ENCODE measurements at places on chromosomes 6 and 20. TPM values are rescaled to one million over a fixed set of nuclear protein-coding genes. Genes with fewer than 3 reads are reported as not detected.

- H3K36me3 ChIP-seq, result no peaks in the 10 kb centered on the region
- H3K27ac ChIP-seq, result no peak overlapping the region
- H3K27me3 ChIP-seq, result no peaks in the 10 kb centered on the region
- no peak overlapping the region for H3K4me3 ChIP-seq
- no peak for DNase-seq
Measured at GRCh38 chr6:109922851-109923250, 55.3 kb upstream of the GPR6 start.

GRCh38 chr20:61912665-61913422 lies 152.8 kb downstream of the TAF4 start:
- DNase-seq, result peak; percentile 27
- H3K4me1 ChIP-seq, result peaks cover 21% of the 10 kb centered on the region
- no peaks in the 10 kb centered on the region for H3K36me3 ChIP-seq
- no peaks in the 10 kb centered on the region for H3K27me3 ChIP-seq
- H3K27ac ChIP-seq, result no peak overlapping the region

GRCh38 chr20:2865630-2866029 lies 7.7 kb upstream of the PTPRA start:
- no peaks in the 10 kb centered on the region for H3K27me3 ChIP-seq
- peak; percentile 61 for DNase-seq
- H3K36me3 ChIP-seq, result peaks cover 35% of the 10 kb centered on the region
- H3K4me3 ChIP-seq, result no peak overlapping the region
- peak overlapping the region; percentile 63 for H3K27ac ChIP-seq

- no peak overlapping the region for H3K4me3 ChIP-seq
- no peaks in the 10 kb centered on the region for H3K27me3 ChIP-seq
- H3K36me3 ChIP-seq, result no peaks in the 10 kb centered on the region
- H3K4me1 ChIP-seq, result no peaks in the 10 kb centered on the region
Measured at GRCh38 chr6:161477876-161478425, 204.1 kb upstream of the AGPAT4 start.

GRCh38 chr20:39039261-39039660 lies 77.1 kb downstream of the DHX35 start:
- no peak overlapping the region for H3K27ac ChIP-seq
- no peaks in the 10 kb centered on the region for H3K4me1 ChIP-seq
- DNase-seq, result no peak
- H3K36me3 ChIP-seq, result peaks cover 46% of the 10 kb centered on the region
- no peak overlapping the region for H3K4me3 ChIP-seq

DNA sequence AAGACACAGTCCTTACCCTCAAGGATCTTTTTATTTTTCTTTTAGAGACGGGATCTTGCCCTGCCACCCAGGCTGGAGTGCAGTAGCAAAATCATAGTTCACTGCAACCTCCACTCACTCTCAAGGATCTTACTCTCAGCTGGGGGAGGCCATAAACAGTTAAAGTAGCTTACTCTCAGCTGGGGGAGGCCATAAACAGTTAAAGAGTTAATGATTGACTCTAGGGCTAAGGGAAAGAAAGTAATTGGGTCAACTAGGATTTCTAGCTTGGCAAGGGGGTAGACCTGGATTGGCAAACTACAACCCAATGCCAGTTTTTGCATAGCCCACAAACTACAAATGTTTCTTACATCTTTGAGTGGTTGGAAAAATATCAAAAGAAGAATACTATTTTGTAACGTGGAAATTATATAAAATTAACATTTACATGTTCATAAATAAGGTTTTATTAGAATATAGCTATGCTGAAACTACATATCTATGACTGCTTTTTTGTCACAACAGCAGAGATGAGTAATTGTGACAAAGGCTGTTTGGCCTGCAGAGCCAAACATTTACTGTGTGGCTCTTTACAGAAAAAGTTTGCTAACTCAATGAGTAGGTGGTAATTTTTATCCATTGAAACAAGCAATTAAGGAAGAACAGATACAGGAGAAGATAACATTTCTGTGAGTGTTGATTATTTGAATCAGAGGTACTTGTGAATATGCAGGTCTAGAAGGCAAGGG lies 46.4 kb downstream of the PTPRA start:
- H3K36me3 ChIP-seq, result peaks cover 10% of the 10 kb centered on the region
- H3K27ac ChIP-seq, result no peak overlapping the region

Gene ZBTB46
- total RNA-seq, result 1.1 TPM

Gene AGER
- 25.1 TPM for total RNA-seq

Gene HUS1B
- 1.5 TPM for total RNA-seq

Gene SRSF12
- 0.45 TPM for total RNA-seq
